ENCODE measurements at places on chromosomes 2 and 18. TPM values are rescaled to one million over a fixed set of nuclear protein-coding genes. Genes with fewer than 3 reads are reported as not detected.
A peak's percentile ranks its signal among the peaks of the same experiment; 100 is the strongest.

- peaks cover 4% of the 10 kb centered on the region for H3K36me3 ChIP-seq
- H3K4me1 ChIP-seq, result peaks cover 37% of the 10 kb centered on the region
- H3K27ac ChIP-seq, result no peak overlapping the region
- DNase-seq, result no peak
- no peaks in the 10 kb centered on the region for H3K27me3 ChIP-seq
Observed at GRCh38 chr2:30318987-30319782, 87.9 kb downstream of the LBH start.

- H3K27me3 ChIP-seq, result no peaks in the 10 kb centered on the region
- peaks cover 70% of the 10 kb centered on the region for H3K4me1 ChIP-seq
- no peak for DNase-seq
- H3K36me3 ChIP-seq, result peaks cover 33% of the 10 kb centered on the region
Observed at GRCh38 chr2:191105082-191105481, 45.7 kb downstream of the STAT4 start.

DNA sequence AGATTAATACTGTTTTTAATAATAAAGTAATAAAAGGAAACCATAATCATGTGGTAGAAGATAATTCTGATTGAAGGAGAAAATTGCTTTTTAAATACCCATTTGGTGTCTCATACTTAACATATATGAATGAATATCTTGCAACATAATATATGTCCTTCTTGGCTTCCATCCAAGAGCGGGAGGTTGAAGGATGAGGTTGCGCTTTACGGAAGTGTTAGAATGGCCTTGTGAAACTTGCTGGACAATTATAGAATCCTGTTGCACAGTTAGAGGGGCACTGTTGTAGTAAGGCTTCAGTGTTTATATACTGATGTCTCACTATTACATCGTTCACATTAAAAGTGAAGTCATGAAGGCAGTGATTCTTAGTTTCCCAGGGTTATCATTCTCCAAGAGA lies 9.4 kb downstream of the INSIG2 start:
- no peak for DNase-seq
- peaks cover 63% of the 10 kb centered on the region for H3K4me1 ChIP-seq
- H3K4me3 ChIP-seq, result no peak overlapping the region

DNA sequence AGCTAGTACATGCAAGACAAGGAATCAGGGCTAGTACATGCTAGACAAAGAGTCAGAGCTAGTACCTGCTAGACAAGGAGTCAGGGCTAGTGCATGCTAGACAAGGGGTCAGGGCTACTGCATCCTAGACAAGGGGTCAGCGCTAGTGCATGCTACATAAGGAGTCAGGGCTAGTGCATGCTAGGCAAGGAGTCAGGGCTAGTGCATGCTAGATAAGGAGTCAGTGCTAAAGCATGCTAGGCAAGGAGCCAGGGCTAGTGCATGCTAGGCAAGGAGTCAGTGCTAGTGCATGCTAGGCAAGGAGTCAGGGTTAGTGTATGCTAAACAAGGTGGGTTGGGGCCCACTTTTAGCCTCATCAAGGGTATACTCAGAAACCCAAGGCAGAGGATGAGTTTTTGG lies 90.1 kb upstream of the FAM136A start:
- no peaks in the 10 kb centered on the region for H3K4me1 ChIP-seq
- no peak for DNase-seq
- no peak overlapping the region for H3K4me3 ChIP-seq
- H3K27me3 ChIP-seq, result peaks cover 7% of the 10 kb centered on the region

DNA sequence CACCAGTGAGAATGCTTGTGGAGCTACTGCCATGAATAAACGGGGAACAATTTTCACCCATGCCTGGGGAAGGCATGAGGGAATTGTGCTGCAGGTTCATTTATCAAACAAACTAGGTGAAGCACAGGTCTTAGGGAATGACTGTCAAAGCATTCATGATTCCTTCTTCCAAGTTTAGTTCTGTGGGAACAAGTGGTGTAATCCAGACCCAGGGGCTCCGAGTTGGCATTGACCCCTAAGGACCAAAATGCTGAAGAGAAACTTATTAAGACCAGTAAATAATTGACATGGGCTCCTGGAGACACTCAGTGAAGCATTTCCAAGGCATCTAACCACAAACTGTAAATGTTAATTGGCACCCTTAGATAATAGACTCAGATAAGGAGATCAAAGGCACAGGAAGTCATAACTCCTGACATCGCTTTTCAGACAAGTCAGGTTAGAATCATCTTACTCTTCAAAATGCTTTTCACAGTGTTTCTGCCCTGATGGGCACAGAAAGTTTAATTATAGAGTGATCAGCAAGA lies 96.9 kb downstream of the SPP2 start:
- no peak for DNase-seq
- peaks cover 8% of the 10 kb centered on the region for H3K36me3 ChIP-seq
- H3K4me3 ChIP-seq, result no peak overlapping the region
- no peak overlapping the region for H3K27ac ChIP-seq
- peaks cover 28% of the 10 kb centered on the region for H3K4me1 ChIP-seq
- peaks cover 4% of the 10 kb centered on the region for H3K27me3 ChIP-seq

DNA sequence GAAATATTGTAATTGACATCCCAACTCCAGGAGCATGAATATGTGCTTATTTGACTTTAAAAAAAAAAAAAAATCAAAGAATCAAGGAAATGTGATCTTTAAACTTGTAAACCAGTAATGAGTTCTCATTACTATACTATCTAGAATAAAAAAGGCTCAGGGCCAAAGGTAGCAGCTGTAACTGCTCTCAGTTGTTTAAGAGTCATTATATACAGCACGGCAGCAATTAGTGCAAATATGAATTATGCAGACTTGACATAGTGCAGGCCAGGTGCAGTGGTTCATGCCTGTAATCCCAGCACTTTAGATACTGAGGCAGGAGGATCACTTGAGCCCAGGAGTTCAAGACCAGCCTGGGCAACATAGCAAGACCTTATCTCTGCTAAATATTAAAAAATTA lies 125.7 kb upstream of the TTC39C start:
- H3K4me1 ChIP-seq, result peaks cover 23% of the 10 kb centered on the region
- H3K36me3 ChIP-seq, result no peaks in the 10 kb centered on the region
- H3K4me3 ChIP-seq, result no peak overlapping the region
- H3K27me3 ChIP-seq, result peaks cover 4% of the 10 kb centered on the region

DNA sequence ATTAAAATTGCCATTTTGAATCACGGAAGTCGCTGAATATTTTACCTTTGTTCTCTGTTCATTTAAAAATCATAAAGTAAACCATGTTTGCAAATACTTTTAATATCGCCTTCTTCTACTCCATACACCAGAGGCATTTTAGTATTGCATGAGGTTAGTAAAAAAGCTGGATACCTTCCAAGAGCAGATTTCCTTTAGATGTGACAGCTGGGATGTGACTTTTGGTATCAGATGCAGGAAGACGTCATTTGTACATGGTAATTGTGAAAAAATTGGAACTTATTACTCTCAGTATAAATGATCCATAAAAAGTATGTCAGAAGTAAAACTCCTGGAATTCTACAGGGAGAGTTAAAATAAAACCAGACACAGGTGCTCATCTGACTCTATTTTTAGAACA lies 89.5 kb downstream of the SLC4A10 start:
- H3K27ac ChIP-seq, result no peak overlapping the region
- H3K4me1 ChIP-seq, result peaks cover 9% of the 10 kb centered on the region
- H3K4me3 ChIP-seq, result no peak overlapping the region
- peaks cover 22% of the 10 kb centered on the region for H3K27me3 ChIP-seq
- no peaks in the 10 kb centered on the region for H3K36me3 ChIP-seq
- no peak for DNase-seq

DNA sequence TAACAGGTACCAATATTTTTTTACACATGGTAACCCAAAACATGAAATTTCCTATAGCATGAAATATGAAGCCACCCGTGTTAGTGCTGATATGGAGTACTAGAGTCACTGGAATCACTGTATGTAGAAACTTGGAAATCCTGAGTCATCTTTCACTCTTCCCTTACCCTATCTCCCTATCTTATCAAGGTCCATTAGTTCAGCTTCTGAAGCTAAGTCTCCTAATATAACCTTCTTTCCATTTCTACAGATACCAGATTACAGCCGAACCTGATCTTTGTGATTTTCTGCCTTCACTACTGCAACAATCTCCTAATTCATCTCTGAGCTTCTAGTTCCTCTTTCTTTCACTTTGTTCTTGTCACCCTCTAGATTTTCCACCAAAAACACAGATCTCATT lies 59.0 kb downstream of the SEPTIN10 start:
- H3K4me3 ChIP-seq, result no peak overlapping the region
- H3K27me3 ChIP-seq, result no peaks in the 10 kb centered on the region
- no peaks in the 10 kb centered on the region for H3K4me1 ChIP-seq

DNA sequence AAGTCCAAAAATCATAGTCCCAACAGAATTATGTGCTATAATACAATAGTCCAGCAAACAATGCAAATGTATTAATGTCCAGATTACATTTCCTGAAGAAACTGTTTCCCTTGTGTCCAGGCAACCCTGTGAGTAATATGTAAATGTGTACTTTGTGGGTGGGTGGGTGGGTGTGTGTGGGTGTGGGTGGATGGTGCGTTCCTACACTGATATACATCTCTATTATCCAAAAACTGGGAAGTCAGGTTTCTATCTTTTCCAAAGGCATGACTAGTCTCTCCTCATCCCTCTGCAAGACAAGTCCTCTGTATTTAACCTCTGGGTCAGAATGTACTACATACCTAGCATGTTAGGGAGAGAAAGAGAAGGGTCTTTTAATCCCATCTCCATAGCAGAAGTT lies 71.6 kb downstream of the LNPK start:
- H3K36me3 ChIP-seq, result peaks cover 13% of the 10 kb centered on the region
- no peak overlapping the region for H3K27ac ChIP-seq
- no peaks in the 10 kb centered on the region for H3K27me3 ChIP-seq
- DNase-seq, result no peak
- H3K4me1 ChIP-seq, result no peaks in the 10 kb centered on the region

- H3K27me3 ChIP-seq, result no peaks in the 10 kb centered on the region
- H3K27ac ChIP-seq, result no peak overlapping the region
- H3K4me3 ChIP-seq, result no peak overlapping the region
- no peaks in the 10 kb centered on the region for H3K36me3 ChIP-seq
Observed at GRCh38 chr18:22336406-22336805, 81.3 kb downstream of the CTAGE1 start.

GRCh38 chr18:55301824-55302166 lies 286.2 kb downstream of the TCF4 start:
- peaks cover 2% of the 10 kb centered on the region for H3K27me3 ChIP-seq
- no peaks in the 10 kb centered on the region for H3K36me3 ChIP-seq
- no peaks in the 10 kb centered on the region for H3K4me1 ChIP-seq

GRCh38 chr2:201258666-201259615 lies 1.4 kb upstream of the CASP8 start:
- no peaks in the 10 kb centered on the region for H3K27me3 ChIP-seq
- peak overlapping the region; percentile 91 for H3K4me3 ChIP-seq
- peaks cover 20% of the 10 kb centered on the region for H3K36me3 ChIP-seq
- no peak for DNase-seq

- peaks cover 8% of the 10 kb centered on the region for H3K36me3 ChIP-seq
- no peak for DNase-seq
- no peak overlapping the region for H3K4me3 ChIP-seq
- no peak overlapping the region for H3K27ac ChIP-seq
Observed at GRCh38 chr2:179252423-179252822, 12.2 kb downstream of the SESTD1 start.

DNA sequence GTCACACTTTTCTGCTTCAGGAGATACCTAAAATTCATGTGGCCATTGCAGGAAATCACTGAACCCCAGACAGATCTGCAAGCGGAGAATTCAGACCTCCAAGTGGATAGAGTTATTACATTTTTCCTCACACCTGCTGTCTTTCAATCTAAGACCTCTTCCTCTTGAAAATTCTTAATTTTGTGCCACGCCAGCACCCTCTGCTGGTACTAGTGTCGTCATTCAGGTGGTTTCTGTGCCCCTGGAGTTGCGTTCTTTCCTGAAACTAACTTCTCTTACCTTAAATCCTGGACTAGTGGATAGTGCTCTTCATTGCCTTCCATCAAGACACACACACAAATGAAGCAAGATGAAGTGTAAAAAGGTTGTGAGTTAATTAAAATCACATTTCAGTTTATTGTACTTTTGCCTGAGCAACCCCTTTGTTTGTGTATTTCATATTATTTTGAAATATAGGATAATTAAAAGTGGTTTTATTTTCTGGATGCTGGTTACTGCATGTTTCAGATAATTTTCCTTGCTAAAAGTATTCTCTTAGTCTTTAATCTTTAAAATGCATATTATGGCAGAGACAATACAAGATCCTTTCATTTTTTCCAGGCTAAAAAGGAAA lies 1.6 kb upstream of the DNER start:
- no peak for DNase-seq
- H3K27ac ChIP-seq, result no peak overlapping the region
- no peaks in the 10 kb centered on the region for H3K4me1 ChIP-seq
- no peaks in the 10 kb centered on the region for H3K36me3 ChIP-seq

DNA sequence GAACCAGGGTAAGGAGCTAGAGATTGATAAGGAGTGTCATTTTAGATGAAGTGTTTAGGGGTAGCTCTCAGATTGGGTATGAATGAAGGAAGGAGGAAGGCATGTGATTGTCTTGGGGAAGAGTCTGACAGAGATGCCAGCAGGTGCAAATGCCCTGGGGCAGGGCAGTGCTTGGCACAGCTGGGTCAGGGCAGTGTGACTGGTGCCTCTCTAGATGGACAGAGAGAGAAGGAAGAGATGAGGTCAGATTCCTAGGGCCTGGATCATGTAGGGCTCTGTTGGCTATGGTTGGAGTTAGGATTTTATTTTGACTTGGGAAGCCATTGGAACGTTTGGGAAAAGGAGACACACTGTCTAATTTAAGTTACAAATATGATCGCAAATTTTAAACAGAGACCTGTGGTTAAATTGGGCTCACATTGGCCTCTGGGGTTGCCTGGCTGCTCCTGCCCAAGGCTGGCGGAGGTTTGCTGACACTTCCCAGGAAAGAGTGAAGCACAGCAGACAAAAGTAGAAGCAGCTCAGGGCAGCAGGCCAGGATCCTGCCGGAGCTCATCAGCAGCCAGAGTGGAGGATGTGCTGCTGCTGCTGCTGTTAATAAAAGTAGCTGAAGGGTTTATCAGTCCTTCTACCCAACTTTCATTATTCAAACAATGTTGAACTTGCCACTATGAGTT lies 32.7 kb upstream of the FHL2 start:
- H3K4me1 ChIP-seq, result peaks cover 9% of the 10 kb centered on the region
- H3K27me3 ChIP-seq, result peaks cover 12% of the 10 kb centered on the region
- H3K4me3 ChIP-seq, result no peak overlapping the region
- no peak overlapping the region for H3K27ac ChIP-seq
- H3K36me3 ChIP-seq, result no peaks in the 10 kb centered on the region

DNA sequence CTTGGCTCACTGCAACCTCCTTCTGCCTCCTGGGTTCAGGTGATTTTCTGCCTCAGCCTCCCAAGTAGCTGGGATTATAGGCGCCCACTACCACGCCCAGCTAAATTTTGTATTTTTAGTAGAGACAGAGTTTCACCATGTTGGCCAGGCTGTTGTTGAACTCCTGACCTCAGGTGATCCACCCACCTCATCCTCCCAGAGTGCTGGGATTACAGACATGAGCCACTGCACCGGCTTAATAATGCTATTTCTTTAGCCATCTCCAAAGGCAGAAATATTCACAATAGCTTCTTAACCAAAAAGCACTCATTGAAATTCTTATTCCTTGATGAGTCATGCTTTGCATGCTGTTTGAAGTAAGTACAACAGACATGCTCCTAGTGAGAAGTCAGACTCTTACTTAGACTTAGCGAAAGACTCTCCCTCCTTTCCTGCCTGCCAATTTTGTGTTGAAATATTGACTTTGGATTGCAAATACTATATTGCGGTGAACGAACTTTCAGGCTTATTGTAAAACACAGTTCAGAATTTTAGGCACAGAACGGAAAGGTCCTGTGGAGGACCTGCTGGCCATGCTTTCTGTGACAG lies 4.4 kb downstream of the ACTR3 start:
- H3K4me1 ChIP-seq, result peaks cover 79% of the 10 kb centered on the region
- no peaks in the 10 kb centered on the region for H3K27me3 ChIP-seq
- H3K36me3 ChIP-seq, result peaks cover 51% of the 10 kb centered on the region
- peak overlapping the region; percentile 100 for H3K4me3 ChIP-seq

SLC5A7 gene
- total RNA-seq, result not detected

LRRTM1 gene
- not detected for total RNA-seq

PROC gene
- total RNA-seq, result 0.29 TPM

LAMA1 gene
- total RNA-seq, result not detected

EFEMP1 gene
- not detected for total RNA-seq

AQP12A gene
- total RNA-seq, result not detected

NAT8 gene
- total RNA-seq, result not detected

SH3RF3 gene
- 0.39 TPM for total RNA-seq
